ENCODE measurements at places on chromosomes 5 and 9.
A peak's percentile ranks its signal among the peaks of the same experiment; 100 is the strongest.

- no peak for DNase-seq
Observed at GRCh38 chr5:140018920-140019644, 24.0 kb downstream of the NRG2 start.

DNA sequence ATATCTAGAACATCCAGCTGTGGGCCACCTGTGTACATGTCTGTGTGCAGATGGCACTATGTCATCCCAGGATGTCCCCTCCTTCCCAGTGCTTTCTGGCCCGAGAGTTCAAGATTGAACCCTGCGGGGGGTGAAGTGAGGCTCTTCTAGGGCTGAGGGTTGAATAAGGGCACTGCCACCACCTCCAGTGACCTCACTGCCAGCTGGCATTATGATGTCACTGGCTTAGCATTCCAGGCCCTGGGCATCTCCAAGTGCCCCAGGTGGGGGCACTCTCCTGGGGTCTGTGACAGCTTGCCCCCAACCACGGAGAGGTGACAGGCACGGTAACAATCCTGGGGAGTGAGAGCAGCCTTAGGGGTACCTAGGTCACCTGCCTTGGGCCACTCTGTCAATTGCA is 27.1 kb downstream of the CXXC5 start:
- DNase-seq, result no peak

DNA sequence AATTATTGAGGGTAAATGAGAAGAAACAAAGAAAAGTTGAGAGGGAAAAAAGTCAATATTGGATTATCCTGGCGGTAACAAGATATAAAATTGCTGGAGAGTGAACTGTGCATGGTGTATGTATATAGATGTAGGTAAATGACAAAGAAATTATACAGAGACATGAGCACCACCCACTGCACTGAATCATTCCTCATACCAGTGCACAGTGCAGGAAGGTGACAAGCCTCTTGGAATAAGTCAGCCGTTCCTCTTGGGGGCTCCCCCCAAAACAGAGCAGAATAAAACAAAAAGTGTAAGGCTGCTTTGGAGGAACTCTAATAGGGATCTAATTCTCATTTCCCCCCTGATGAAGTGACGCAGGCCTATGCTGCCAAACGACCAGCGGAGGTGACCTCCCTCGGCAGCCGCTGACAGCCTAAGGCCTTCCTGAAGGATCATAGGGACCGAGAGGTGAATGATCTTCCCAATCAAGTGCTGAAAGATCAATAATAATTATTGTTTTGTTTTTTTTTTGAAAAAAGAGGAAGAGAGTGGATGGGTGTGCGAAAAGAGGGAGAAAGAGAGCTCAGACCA is 245.0 kb downstream of the PSAT1 start:
- no peak for DNase-seq

DNA sequence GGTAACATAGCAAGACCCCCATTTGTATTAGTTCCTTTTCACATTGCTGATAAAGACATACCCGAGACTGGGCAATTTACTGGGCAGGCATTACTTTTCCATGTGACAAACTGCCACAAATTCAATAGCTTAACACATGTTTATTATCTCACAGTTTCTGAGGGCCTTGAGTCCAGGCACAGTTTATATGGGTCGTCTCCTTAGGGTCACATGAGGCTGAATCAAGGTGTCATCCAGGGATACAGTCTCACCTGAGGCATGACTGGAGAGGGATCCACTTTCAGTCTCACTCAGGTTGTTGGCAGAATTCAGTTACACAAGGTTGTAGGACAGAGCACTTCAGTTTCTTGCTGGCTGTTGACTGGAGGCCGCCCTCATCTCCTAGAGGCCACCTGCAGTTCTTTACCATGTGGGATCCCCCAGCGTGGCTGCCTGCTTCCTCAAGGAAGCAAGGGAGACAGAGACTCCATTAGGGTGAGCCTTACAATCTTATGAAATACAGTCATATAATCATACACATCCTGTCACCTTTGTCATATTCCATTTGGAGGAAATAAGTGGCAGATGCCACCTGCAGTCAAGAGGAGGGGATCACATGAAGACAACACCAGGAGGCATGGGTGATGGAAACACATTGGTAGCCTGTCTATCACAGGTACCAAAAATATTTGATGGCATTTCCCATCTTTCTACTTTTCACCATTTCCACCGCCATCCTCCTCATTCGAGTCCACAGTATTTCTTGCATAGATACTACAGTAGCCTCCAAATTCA is 15.1 kb upstream of the ERAP1 start:
- DNase-seq, result no peak

GRCh38 chr9:18331808-18332209 is 142.1 kb upstream of the ADAMTSL1 start:
- no peak for DNase-seq

DNA sequence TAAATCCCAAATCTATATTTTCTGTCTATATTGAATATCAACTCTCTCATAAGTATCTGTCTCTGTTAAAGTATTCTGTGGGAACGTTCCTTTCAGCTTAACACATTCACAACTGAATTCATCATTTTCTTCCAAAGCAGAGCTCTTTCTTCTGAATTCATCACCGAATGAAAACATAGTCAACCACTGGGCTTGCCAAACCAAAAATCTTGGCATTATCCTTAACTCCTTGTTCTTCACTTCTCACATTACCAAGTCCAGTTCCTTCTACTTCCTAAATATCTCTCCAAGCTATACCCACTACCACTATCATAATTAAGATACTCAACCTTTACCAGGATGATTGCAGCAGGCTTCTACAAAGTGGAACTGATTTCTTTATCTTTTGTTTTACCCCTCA is 559.8 kb downstream of the MAT2B start:
- no peak for DNase-seq

DNA sequence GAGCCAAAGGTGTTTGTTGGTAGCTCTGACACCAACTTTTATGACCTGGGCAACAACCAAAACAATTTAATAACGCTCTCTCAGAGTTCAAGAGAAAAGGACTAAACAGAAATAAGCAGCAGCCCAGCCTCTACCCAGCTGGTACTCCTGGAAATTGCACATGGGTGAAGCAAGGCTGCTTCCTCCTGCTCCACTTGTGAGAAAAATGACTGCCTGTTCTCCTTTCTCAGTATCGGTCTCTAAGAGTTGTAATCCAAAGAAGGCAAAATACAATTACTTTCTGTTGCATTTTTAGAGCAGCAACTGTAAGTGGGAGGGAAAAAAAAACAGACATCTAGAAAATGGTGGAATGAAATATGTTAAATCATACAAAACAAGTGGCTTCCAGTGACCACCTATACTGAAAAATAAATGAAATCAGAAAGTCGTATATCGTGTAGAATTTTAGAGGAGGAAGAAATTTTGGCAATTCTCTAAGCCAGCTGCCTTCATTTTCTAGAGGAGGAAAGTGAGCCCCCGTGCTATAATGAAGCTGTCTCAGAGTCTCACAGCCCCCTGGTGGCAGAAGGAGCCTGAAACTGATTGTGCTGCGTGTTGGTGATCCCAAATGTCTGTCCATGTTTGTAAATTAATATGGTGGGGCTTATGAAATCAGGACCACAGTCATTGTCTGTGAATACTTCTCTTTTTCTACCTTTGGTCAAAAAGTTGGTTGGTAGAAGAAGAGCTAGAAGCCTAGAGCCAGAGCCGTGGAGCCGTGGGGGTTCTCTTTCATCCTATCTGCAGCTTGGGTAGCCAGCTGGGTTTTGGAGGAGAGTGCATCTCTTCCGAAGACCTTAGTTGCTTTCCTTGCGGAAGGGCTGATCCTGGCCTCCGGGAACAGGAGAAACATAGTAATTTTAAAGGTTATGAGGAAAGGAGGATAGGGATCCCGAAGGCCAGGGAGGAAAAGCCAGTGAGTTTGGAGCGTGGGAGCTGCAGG is 139.9 kb downstream of the PIP5K1B start:
- peak; percentile 9 for DNase-seq

GRCh38 chr5:139075066-139076050 is 122.8 kb downstream of the SIL1 start:
- peak; percentile 41 for DNase-seq
